ENCODE measurements at places on chromosomes 5 and 9.

DNA sequence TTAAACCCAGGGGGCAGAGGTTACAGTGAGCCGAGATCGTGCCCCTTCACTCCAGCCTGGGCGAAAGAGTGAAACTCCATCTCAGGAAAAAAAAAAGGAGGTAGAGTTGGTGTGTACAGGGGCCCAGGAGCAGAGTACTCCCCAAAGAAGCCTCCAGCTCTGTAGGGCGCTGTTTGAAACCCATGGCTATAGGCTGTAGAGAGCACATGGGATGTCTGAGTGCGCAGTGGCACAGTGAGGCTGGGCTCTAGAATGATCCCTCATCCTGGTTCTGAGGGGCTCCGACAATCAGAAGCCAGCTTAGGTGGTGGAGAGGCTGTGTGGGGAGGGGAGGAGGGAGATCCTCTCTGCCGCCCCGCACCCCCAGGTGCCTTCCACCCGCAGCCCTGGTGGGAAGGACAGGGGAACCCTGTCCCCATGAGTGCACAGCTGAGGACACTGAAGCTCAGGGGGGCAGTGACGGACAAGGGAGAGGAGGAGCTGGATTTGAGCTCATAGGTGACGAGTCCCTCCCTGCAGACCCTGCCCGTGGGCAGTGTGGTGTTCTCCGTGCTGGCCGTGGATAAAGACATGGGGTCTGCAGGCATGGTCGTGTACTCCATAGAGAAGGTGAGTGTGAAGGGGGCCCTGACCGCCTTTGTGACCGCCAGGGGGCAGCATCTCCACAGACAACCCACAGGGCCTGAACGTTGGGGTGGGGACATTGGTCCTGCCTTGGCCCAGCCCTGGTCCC lies 24.6 kb downstream of the CDHR2 start:
- peak; percentile 24 for DNase-seq

DNA sequence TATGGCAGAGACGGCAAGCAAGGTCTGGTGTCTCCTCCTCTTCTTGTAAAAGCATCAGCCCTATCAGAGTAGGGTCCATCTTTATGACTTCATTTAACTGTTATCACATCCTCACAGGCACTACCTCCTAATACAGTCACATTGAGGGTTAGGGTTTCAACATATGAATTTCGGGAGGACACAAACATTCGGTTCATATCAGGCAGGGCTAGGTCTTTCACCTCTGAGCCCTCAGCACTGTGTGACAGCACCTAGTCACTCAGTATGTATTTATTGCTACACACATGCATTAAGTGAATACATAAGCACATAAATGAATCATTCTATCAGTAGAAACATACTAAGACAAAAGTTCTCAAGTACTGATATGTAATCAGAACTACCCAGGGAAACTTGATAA lies 9.4 kb upstream of the BTF3 start:
- no peak for DNase-seq

GRCh38 chr5:110055302-110055701 lies 365.6 kb downstream of the MAN2A1 start:
- DNase-seq = no peak

GRCh38 chr5:1550287-1551076 lies 26.7 kb upstream of the LPCAT1 start:
- DNase-seq = no peak

DNA sequence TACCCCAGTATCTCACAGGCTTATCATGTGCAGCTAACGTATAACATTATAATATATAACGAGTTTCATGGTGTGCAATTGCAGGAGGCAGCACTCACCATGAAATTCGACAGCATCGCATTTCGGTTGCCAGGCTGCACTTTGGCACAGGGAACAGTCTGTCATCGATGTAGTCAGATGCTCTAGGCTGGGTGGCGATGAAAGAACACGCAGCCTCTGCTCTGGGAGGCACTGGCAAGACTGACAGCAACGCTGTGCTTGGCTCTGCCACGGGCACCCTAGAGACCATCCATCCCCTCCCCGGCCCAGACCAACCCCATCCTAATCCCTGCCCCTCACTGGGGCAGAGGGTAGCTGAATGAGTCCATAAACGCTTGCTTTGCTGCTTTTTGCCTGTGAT lies 290.8 kb downstream of the MED10 start:
- DNase-seq = no peak

- DNase-seq = no peak
Observed at GRCh38 chr5:66769030-66769733, 173.0 kb downstream of the MAST4 start.

DNA sequence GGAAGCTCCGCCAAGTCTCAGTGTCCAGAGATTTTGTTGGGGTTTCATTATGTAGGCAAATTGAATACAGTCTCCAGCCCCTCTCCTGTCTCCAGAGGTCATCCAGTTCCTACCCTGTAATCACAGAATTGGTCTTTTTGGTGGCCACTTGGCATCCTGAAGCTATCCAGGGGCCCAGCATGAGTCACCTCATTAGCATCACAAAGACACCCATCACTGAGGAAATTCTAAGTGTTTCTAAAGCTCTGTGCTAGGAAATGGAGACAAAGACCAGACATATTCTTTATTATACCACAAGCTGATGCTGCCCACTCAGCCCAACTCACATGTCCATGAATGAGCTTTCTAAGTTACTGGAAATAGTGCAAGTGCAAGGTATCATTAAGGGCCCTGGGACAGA lies 229.9 kb downstream of the DOCK8 start:
- DNase-seq = no peak

DNA sequence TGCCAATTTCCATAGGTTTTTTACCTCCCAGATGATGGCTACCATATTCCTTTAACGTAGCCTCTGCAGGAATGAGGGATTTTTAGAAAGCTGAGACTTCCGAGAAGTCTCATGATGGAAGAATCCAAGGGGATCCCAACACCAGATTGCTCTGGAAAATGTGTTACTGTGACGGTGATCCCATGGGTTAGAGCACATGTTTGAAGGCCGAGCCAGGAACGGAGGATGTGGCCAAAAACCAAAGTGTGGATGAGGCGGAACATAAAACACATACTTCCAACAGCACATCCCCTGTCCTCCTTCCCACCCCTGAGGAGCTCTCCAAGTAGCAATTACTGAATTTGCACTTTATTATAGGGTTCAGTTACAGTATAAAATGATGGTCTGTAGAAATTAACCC lies 82.6 kb downstream of the GPR21 start:
- no peak for DNase-seq

GRCh38 chr5:161751265-161751664 lies 65.7 kb downstream of the GABRA6 start:
- no peak for DNase-seq

GRCh38 chr9:4423207-4423610 lies 67.1 kb upstream of the SLC1A1 start:
- DNase-seq = no peak

DNA sequence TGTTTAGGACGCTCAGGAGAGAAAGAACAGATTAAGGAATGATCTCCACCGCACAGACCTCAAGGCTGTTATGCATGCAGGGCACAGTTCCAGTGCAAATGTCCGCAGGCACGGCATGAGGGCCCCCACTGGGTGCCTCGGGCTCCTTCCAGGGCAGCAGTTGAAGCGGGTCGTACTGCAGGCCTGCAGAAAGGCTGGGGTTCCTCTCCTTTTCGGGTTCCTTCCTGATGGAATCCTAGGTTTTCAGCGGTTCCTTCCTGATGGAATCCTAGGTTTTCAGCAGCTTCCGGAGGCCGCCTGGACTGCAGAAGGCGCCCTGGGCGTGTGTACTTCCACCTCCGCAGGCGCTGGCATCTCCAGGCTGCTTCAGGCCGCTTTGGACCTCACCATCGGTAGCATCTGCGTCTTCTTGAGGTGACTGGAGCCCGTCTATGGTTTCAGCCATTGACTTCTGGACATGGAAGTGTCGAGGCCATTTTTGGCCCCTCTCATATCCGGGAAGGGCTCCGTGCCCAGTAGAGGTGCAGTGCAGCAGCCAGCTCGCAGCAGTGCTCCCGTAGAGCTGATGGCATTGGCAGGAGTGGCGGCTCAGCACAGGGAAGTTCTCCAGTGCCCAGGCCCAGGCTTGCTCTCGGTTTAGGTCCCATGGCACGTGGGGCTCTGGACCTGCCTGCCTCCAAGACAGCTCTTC lies 5.6 kb upstream of the MGAT4B start:
- no peak for DNase-seq

- DNase-seq = no peak
Observed at GRCh38 chr9:20987521-20987920, 43.9 kb downstream of the HACD4 start.

DNA sequence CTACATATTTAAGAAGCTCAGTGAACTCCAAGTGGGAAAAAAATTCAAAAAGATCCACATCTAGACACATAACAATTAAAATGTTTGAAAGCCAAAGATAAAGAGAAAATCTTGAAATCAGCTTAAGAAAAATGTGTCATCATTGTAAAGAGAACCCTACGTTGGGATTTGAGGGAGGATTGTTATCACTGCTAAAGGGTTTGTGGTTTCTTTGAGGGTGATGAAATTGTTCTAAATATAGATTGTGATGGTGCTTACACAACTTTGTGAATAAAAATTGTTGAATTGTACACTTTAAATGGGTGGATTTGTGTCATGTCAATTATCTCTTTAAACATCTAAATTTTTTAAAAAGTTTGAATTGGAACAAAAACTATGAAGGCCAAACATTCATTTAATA lies 92.2 kb upstream of the ADAMTS19 start:
- DNase-seq = no peak

DNA sequence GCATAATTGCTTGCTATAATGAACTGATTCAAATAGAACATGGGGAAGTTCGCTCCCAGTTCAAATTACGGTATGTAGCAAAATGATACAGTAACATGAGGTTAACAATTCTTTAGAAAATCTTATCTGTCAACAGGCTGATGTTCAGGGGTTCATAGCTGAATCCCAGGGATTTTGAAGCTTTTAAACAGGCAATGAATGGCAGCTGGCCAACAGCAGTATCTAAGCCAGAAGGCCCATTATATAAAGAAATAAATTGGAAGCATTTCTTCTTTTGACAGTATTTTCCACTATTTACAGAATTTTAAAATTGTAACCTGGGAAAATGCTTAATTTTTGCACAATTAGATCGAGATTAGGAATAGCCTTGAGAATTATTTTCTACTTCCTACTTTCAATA lies 126.8 kb downstream of the PDE8B start:
- DNase-seq = no peak

GRCh38 chr9:92147030-92147851 lies 32.0 kb upstream of the SPTLC1 start:
- no peak for DNase-seq

DNA sequence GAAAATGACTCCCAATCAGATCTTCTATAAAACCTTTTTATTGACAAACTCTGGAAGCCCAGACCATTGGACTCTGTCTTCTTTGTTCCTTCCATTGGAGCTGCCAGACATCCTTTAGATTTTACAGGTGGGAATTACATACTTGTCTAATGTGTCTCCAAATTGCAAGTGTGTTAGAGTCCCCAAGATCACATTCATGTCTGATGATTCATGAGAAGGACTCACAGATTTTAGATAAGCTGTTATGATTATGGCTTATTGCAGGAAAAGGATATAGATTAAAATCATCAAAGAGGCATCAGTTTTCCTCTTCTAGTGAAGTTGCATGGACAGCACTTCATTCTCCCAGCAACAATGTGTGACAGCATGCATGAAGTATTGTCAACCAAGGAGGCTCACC lies 70.4 kb downstream of the MUSK start:
- no peak for DNase-seq

- DNase-seq = no peak
Observed at GRCh38 chr5:119019949-119020348, 31.6 kb upstream of the DTWD2 start.

- no peak for DNase-seq
Observed at GRCh38 chr5:55030676-55031369, 6.8 kb downstream of the GZMK start.

DNA sequence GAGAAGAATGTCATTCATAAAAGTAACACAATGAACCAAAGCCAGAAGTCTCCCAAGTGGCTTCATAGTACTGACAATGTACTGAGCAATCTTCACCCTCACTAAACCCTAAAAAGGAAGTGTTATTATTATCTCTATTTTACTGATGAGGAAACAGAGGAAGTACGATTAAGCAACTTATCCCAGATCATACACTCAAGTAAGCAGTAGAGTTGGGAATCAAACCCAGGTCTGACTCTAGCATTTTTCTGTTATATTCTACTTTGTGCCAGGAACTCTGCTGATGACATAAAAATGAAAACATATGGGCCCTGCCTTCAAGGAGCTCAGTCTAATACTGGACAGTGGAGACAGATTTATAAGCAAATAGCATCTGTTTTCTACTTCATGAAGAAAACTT lies 109.2 kb downstream of the RAPGEF6 start:
- DNase-seq = no peak

DNA sequence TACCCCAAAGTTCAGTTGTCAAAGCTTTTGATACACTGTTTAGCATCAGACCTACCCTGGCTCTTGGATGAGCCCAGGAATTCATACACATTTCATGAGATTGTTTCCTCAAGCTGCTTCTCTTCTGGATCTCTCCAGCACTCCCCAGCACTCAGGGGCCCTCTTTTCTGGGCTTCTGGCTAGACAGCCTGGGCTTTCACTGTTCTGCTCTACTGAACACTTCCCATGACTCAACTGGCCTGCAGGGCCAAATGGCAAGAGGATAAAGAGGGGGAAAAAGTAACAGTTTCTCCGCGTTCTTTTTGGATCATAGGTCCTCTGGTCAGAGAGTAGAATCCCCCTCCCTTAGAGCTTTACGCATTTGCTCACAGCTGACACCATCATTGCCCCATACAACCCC lies 20.9 kb upstream of the LURAP1L start:
- no peak for DNase-seq

- no peak for DNase-seq
Observed at GRCh38 chr5:80607832-80608231, 37.8 kb upstream of the ANKRD34B start.

DNA sequence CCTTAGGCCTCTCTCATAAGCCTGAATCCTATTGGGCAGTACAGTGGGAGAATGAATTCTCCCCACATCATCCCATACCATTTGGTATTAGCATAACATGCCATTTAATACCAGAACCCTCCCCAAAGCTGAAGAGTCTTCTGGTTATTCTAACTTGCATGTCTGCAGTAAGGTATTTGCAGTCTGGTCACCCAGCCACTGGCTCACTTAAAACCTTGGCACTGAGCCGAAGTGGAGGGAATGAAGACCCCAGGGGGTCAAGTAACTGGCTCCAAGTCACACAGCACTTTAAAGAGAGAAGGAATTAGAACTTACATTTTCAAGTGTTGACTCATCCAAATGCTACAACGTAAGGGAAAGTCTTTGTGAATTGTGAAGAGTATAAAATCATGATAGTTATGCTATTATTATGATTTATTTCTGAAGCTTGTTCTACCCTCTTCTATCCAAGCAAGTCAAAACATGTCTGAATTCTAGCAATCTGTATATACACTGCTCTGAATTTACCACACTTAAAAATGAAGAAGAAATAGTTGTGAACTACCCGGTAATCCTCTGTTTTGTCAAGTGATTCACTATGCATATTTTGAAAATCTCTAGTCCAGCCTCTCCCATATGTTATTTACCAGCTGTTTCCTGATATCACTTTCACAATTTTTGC lies 28.5 kb downstream of the GLRA1 start:
- no peak for DNase-seq

Measured in activated gamma-delta T cell (primary cell).